ENCODE measurements at places on chromosomes 2 and 18.

DNA sequence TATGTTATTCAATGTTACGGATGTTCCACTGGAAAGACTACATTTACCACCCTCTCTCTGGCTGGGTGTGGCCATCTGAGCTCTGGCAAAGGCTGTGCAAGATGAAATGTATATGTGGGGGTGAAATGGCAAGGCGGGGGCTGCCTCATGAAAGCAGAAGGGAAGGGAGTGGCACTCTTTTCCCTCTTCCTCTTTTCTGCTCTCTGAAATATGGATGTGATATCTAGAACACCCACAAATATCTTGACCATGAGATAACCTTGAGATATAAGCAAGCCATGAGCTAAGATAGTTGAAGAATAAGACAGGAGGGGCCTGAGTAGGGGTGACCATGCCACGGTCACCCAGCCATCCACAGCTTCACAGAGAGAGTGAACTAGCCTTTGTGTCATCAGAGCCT is 367.8 kb upstream of the ID2 start:
- no peak for DNase-seq

- no peak for DNase-seq
Observed at GRCh38 chr2:60029566-60029883, 523.9 kb downstream of the BCL11A start.

DNA sequence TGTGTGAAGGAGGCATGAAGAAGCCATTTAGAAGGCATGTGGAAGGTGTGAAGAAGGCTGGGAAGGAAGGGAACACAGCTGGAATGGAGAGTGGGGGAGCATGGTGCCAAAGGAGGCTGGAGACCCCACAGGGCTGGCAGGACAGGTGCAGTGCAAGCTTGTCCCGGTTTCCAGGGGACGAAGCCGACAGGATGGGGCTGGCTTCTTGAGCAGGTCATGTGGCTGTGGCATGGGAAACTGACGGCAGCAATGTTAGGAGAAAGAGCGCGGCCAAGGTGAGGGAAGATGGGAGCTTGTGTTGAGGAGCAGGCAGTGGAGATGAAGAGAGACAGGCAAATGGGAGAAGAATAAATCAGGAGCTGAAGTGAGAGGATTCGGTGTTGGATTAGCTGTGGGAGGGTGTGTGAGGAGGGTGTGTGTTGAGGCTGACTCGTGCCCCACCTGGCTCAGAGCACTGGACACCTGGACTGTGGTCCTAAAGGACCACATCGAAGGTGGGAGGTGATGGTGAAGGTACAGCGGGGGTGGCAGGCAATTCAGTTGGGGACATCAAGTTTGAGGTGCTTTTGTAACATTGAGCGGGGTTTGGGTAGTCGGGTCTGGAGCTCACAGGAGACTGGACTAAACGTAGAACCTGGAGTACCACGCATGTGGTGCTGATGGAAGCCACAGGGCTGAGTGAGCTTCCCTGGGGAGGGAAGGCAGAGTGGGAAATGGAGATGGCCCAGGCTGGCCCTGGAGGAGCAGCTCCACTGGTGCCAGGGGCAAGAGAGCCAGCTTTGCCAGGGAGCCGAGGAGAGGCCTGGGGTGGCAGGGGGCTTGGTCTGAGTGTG is 165.6 kb upstream of the HDAC4 start:
- no peak for DNase-seq

DNA sequence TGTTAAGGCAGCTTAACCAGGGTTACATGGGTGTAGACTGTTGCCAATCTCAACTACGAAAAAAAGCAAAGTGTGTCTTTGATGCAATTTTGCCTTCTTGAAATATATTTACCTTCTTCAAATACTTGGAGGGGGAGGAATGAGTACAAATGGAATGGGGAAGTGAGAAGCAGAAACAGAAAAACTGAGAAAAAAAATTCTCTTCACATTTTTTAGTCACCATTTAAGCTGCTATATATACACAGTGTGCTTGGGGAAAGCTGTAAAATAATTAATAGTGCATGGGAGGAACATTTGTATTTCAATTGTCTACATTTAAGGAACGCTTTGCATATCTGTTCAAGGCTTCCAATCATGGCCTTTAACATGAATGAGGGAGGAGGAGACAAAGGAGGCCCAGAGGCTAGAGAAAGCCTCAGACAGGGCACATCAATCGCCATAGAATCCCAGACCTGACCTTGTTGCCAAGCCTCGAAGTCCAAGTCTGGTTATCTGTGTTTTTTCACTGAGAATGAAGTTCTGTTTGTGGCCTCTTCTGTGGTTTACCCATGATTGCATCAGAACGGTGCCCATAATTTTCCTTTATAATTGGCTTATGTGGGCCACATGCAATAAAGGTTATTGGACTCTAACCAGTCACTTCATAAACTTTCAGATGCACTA is 158.6 kb downstream of the PIK3C3 start:
- DNase-seq: no peak

DNA sequence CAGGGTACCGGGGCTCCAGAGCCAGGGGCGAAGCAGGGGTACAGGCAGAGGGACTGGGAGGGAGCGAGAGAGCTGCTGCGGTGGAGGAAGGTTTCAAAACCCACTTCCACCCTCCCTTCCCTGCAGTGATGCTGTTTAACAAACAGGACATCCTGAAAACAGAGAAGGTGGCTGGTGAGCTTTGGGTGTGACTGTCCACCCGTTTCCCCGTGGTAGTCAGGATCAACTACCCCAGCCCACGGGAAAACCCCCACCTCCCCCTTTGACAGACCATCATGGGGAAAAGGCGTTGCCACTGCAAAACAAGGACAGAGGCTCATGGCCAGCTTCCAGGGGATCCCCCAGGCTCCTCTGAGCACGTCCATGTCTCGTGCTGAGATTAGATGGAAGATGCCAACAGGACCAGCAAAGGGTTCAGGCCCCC is 12.9 kb downstream of the TMEM185B start:
- DNase-seq: no peak

DNA sequence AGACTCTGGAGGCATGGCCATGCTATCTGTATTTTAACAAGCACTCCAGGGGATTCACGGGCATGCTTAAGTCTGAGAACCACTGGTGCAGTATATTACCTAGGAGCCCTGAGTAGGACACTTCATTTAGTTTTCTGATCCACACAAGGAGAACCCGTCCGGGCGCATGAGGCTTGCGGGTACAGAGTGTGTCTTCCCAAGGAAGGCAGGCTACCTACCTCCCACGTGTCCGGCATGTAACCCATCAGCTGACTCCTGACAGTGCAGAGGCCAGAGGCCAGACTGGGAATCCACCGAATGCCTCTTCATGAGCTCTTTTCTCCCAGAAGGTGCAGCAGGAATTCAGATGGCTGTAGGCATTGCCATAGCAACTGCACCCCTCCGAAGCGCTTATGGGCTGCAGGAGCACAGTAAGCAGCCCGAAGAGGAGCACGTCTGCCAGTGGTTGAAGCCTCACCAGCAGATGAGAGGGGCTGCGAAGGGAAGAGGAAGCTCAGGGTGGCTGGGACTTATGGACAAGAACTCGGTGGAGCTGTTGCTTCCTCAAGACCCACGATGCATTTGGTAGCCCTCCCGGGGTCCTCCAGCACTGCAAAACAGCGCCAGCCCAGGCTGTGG is 33.8 kb upstream of the DNMT3A start:
- DNase-seq: no peak

GRCh38 chr2:212975333-212975732 is 176.1 kb downstream of the IKZF2 start:
- no peak for DNase-seq

- DNase-seq: no peak
Observed at GRCh38 chr2:125405816-125406215, 1250.1 kb upstream of the GYPC start.

DNA sequence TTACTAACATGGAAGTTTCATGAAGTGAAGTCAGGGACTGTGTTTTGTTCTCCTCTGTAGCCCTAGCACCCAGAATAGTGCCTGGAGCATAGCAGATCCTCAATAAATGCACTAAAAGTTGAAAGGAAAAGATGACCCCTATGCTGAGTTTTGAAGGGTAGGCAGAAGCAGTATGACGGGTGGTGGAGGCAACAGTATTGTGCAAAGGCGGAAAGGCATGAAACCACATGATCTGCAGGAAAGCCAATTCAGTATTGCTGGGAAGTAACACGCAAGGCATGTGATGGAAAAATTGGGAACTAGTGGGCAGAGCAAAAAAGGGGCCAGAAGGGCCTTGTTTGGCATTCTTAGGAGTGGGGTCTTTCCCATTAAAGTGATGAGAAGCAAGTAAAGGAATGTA is 23.1 kb downstream of the DTNB start:
- no peak for DNase-seq

- no peak for DNase-seq
Observed at GRCh38 chr2:47223980-47224379, 68.9 kb upstream of the STPG4 start.

DNA sequence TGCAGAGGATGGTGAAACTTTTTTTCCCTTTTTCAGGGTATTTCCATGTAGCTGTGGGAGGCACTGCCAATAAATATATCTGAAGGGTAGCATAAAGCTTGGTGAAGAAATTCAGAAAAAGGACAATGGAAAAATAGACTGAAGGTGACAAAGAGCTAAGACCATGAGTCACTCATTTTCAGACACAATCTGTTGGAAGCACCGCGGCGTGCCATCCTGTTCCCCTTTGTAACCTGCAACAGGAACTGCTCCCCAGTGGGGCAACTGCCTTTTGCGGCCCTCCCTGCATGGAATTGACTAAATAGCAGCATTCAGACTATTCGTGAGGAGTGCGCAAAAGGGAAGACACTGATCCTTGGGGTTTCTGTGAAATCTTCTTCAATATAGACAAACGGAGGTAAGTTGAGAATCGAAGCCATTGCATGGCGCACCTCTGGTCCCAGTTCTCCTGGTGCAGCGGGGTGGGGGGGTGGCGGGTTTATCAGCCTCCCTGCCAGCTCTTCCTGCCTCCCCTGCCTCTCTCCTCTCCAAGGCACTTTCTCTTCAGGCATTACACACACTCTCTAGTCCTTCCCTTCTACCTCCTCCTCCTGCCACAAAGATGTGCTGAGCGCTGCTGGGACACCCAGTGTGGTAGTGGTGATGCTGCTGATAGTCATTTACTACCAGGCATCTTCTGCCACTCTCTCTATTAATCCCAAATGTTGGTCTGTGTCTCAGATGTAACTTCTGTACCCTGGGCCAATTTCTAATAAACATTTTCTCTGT is 126.2 kb upstream of the TMEM200C start:
- no peak for DNase-seq

DNA sequence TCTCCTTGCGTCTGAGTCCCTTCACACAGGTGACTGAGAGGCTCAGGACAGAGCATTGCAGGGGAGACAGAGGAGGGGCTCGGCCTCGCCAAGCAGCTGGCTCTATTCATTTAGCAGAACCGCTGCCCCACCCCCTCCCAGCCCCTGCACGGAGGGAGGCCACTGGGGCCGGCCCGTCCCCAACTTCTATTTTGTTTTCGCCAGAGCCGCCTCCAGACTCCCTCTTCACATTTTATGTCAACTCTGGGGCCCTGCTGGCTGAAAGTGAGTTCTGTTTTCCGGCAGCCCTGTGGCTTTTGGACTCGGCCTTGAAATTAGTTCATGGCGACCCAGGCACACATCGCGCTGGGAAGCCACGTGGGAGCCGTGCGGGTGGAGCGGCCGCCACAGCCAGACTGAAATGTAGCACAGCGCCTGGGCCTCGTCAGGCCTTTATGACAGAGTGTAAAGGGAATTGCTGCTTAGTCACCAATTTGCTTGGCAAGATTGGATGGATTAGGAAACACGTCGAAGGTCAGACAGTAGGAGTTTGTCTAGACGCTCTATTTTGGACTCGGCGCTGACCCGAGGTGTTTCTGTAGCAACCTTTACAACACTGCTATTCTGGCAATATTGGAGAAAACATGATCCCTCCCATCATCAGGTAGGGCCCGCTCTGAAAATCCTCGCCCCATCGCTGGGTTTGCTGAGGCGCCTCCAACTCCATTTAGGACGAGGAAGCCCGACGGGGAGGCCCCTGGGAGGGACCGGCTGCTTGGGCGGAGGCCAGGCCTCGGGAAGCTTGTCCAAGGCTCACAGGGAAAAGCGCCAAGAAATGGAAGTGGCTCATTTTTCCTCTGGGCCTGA is 90.7 kb upstream of the CTDP1 start:
- no peak for DNase-seq

DNA sequence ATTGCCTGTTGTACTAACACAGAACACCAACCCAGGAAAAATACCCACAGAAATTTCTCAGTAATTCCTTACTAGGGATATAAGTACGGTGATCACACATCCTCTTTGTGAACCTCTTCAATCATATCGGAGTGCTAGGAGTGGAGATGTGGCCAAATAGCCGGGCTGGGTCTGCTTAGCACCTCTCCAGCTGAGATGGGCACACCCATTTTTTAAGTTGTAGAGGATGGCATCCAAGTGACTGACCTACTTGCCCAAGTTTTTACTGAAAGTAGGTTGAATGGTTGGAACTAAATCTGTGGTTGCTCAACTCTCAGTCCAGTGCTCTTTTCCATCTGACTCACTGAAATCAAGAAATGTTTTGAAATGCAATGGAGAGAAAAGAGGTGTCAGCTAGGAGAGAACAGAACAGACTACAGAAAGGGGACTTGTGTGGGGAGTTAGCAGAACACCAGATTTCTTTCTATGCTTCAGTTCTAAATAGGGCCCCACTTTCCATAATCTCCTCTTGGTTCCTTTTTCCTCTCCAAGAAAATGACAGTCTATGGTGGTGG is 68.7 kb upstream of the FSHR start:
- DNase-seq: no peak

- no peak for DNase-seq
Observed at GRCh38 chr2:38248255-38248654, 128.8 kb downstream of the ATL2 start.

DNA sequence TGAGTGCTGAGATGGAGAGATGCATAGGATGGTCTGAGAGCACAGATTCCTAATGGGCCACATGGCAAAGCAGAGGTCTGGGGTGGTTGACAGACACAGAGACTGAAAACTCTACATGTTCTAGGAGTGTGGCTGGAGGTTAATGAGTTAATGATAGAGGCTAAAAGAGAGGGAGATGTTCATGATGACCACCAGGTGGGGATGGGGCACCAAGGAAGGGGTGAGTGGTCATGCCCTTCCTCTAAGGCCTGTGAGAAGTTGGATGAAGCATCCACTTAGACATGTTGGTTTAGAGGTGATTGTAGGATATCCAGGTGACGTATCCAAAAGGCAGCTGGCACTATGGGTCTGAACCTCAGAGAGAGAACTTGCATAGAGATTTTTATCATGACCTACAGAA is 102.1 kb downstream of the LRP2 start:
- DNase-seq: no peak

DNA sequence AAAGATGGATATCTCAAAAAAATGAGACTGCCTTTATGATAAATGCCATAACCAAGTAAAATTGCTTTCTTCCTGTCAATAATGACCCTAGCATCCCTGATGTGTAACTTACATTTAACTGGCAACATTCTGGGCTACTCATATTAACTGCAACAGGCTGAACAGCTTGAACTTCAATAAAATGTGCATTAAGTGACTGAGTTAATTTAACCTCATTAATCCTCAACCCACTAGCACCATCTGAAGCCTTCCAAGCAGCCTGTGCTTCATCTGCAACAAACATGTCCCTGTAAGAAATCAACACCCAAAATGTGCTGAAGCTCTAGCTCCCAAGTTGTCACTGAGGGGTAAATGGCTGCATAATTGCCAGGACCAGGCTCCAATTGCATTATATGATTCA is 296.2 kb upstream of the ZC3H15 start:
- DNase-seq: no peak
